ENCODE measurements at places on chromosomes 5 and 9.

- no peak for DNase-seq
Observed at GRCh38 chr5:143374496-143375217, 28.8 kb downstream of the NR3C1 start.

GRCh38 chr9:89153232-89154017 is 25.2 kb downstream of the SHC3 start:
- peak; percentile 30 for DNase-seq

GRCh38 chr9:20553558-20554149 is 68.6 kb downstream of the MLLT3 start:
- DNase-seq = no peak

DNA sequence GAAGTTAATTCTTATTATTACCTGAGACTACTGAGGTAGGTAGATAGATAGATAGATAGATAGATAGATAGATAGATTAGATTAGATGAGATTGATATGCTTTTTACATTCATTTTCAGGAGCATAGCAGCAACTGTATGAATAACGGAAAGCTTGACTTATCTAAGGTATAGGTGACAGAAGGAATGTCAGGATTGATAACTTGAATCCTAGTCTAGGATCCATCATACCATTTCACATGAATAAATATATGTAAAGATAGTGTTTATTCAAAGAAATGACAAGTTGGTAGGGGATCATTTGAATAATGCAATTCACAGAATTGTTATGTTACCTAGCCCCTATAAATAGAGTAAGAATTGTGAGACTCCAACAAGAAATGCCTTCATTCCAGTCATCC is 1008.2 kb downstream of the CDH12 start:
- no peak for DNase-seq

- DNase-seq = no peak
Observed at GRCh38 chr5:110377361-110377760, 349.1 kb downstream of the TMEM232 start.

DNA sequence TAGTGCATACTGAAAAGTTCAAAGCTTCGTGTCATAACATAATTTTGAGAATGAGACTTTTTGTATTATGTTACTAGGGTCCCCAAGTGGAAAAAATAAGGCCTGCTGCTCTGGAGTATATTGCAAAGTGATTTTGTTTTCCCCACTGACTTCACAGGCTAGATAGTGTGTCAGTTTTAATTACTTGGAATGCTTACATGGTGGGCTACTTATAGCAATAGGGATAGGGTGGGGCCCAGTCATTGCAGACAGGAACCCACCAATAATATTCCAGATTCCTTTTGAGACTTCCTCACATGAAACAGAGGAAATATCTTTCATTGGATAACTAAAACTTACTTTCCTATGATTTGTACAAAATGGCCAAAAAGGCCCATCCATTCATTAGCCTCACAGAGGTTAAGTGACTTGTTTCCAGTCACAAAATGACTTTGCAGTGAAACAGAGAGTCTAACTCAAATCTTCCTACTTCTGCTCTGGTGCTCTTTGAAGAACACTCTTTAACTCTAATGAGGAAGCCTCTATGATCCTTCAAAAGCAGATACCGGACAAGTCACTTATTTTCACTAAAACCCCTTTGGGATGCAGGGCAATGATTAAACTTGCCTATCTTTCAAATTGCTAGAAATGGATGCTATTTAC is 16.2 kb upstream of the MEF2C start:
- no peak for DNase-seq

- DNase-seq = no peak
Observed at GRCh38 chr5:78552729-78553342, 95.7 kb downstream of the LHFPL2 start.

DNA sequence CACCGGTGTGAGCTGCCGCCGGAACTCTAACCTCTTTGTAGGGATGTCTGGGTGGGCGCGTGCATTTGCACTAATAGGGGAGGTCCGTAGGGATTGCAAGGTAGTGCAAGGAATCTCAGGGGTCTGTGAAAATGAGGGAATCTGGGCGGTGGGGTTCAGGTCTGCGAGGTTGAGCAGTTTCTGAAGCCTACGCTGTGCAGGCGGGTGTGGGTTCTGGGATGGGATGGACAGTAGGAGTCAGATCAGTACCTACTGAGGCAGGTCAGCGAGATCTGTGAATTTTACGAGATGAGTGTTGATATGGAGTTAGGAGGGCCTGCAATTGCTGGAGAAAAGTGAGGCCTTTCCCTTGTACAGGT is 856 bp upstream of the ATOSB start:
- no peak for DNase-seq

DNA sequence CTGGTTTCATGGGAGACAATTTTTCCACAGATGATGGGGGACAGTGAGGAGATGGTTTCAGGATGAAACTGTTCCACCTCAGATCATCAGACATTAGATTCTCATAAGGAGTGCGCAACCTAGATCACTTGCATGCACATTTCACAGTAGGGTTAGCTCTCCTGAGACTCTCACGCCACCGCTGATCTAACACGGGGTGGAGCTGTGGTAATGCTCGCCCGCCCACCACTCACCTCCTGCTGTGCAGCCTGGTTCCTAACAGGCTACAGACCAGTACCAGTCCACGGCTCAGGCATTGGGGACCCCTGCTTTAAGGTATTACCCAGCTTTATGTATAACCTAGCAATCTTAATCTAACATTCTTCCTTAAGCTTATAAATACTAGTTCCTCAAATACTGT is 35.6 kb downstream of the TTC39B start:
- DNase-seq = no peak

Data from activated T-cell treated with anti-CD3 and anti-CD28 coated beads for 24 hours (primary cell).